ENCODE measurements at places on chromosomes 3 and 15.

DNA sequence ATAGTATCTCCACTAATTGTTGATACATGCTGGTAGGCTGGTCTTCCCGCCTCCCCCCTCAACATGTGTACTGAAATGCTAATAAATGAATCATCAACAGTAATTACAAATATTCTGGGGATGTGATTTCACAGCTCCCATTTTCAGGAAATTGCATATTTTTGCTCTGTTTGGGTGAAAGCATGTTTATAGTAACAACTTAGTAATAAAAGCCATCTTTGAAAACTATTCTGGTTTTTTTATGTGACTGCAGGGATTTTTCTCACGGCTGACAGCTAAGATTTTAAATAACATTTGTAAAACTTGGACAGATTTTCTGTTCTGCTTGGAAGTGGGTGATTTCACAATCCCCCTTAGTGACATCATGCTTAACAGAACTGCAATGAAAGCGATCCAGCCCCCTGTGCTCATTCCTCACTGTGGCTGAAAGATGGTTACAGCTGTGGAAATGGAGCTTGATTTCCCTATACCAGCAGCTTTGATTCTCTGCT, 25.6 kb upstream of the FAM174B start:
- peak; percentile 47 for DNase-seq

GRCh38 chr15:60179786-60180391, 175.8 kb downstream of the FOXB1 start:
- peak; percentile 73 for DNase-seq

DNA sequence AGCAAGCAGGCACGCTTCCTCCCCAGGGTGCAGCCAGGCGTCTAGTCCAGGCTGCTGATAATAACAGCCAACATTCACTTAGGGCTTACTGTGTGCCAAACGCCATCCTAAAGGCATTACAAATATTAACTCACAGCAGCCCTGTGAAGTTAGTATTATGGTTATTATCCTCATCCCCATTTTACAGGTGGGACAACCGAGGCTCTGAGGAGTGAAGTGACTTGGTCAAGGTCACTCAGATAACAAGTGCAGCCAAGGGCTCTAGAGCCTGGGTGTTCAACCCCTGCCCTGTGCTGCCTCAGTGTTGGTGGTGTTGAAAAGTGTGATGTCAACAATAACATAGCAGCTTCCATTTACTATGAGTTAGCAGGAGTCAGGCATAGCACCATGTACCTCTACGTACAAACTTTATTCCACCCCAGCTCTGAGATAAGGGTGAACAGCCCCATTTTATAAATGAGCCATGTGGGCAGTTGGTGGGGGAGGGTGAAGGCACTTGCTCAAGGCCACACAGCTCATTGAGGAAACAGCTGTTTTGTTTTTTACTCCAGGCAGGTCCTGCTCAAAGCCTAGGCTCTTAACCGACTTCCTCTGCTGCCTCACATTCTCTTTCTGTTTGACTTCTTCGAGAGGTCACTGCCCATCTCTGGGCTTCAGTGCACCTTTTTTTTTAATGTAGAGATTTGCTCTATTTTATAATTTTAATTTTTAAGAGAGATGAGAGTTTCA, 24.0 kb upstream of the TRH start:
- peak; percentile 38 for DNase-seq

- DNase-seq, result no peak
These were observed 16.6 kb downstream of the TPRA1 start for GRCh38 chr3:127573912-127574311.

DNA sequence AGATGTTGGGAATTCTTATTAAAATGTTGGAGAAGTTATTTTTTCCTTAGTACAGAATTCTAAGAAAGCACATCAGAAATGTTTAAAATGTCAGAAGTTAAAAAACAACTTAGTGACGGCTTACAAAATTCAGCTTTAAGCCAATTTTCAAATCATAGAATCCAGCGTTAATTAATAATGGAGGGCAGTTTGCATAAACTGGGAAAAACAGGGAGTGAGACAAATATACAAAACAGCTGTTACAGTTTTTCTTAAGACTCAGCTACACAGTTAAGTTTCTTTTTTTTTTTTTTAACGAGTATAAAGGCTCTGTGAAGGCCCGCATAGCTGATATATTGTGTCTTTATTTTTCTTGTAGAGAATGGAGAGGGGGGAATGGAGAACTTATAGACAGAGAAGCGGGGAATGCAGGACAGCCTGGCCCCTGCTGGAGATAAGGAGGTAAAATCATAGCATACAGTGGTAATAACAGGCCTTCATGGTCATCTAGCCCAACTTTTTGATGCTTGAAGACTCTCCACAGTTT, 164.4 kb downstream of the BBX start:
- DNase-seq, result no peak

- no peak for DNase-seq
These were observed 924.3 kb upstream of the GBE1 start for GRCh38 chr3:82685761-82686160.

DNA sequence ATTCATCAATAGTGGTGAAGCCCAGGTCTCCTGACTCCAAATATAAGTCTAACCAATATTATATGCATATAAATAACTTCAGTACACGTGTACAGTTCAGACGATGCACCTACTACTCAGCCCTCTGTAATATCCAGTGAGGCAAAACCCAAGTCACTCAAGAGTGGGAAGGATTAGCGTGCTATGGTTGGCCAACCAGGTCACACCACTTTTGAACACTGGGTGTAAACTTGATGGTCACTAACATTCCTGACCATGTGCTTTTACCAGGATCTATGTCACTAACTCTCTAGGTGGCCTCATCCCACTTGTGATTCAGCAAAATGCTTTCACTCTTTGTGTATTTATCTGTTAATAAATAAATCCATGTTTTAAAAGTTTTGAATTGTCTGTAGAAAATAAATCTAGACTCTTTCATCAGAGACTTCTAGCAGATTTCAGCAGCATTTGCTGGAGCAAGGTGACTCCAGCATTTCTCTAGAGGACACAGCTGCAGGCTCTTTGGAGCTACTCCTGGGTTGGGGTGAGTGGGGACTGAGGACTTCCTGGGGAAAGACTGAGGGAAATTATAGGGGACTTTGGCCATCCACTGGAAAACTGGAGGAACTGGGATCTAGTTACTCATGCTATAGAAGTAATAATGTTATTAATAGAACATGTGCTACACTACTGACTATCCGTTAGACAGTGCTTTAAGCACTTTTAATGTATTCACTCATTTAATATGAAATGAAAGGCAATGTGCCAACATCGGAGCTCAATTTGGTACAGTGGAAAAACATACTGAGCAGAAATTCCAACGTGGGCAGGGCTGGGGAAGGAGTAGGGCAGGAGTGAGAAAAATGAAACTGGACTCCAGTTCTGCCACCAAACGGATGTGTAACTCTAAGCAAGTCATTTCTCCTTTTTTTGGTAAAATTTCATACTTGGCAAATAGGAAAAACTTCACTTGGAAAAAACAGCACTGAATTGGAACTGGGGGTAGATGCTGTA, 97.9 kb downstream of the RORA start:
- DNase-seq, result no peak

DNA sequence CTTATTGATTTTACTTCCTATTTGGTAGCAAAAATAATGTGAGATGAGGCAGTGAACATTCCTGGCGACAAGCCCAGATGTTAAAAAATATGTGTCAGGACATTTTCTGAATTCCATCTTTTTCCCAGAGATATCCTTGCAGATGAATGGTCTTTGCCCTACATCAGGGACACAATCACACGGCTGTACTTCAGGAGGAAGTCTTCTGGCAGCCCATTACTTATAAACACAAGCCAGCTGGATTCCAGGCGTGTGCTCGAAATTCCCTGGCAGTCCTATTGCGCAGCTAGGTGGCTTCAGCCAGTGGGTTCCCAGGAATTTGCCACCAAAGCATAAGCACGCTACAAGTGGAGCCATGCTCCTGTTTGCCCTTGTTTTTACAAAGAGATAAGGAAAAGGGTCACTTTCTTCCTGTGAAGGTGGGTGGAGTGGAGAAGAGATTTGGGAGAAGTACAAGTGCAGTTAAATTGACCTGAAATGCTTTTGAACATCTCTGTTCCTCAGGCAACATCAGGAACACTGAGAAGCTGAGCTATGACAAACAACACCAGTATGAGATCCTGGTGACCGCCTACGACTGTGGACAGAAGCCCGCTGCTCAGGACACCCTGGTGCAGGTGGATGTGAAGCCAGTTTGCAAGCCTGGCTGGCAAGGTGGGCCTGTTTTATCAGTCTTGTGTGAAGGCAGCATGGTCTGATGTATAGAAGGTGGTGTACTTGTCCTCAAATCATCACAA, 257.1 kb upstream of the TRIM42 start:
- peak; percentile 68 for DNase-seq

- DNase-seq, result peak; percentile 38
These were observed 63.9 kb downstream of the CHAC1 start for GRCh38 chr15:41017066-41017735.

DNA sequence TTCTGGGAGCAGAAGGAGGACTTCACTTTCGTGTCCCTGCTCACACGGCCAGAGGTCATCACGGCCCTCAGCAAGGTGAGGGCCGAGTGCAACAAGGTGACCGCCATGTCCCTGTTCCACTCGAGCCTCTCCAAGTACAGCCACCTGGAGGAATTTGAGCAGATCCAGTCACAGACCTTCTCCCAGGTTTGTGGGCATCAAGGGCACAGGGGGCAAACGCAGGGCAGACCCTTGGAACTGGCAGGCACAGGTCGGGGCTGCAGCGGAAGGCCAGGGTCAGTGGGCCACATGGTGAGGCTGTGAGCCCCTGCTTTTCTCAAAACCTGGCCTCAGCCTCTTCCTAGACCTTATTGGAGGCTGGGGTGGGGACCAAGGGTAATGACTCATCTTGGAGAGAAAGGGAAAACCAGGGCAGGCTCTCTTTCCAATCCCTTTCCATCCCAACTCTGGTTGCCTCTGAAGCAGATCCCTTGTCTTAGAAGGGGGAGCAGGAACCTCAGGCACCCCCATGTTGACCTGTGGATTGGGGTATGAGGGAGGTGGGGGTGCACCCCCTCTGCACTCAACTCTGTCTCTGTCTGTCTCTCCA, 29.5 kb downstream of the DNAH1 start:
- no peak for DNase-seq

- peak; percentile 9 for DNase-seq
These were observed 370.0 kb upstream of the FRG2C start for GRCh38 chr3:75294124-75294523.

DNA sequence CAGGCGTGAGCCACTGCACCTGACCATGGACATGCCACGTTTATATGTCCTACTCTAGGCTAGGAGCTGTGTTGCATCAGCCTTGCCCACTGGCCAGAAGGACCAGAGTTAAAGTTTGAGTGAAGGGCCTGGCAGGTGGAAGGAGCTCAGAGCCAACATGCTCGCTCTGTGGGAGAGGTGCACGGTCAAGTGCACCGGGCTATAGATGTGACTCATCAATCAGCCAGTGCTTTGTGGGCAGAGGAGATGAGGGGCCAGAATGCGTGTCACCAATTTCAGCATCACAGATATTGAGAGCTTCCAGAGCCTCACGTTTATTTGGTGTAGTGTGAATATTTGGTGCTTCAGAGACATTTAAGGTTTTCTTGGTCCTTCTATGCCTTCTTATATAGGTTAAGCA, 137.3 kb upstream of the KBTBD8 start:
- DNase-seq, result no peak

DNA sequence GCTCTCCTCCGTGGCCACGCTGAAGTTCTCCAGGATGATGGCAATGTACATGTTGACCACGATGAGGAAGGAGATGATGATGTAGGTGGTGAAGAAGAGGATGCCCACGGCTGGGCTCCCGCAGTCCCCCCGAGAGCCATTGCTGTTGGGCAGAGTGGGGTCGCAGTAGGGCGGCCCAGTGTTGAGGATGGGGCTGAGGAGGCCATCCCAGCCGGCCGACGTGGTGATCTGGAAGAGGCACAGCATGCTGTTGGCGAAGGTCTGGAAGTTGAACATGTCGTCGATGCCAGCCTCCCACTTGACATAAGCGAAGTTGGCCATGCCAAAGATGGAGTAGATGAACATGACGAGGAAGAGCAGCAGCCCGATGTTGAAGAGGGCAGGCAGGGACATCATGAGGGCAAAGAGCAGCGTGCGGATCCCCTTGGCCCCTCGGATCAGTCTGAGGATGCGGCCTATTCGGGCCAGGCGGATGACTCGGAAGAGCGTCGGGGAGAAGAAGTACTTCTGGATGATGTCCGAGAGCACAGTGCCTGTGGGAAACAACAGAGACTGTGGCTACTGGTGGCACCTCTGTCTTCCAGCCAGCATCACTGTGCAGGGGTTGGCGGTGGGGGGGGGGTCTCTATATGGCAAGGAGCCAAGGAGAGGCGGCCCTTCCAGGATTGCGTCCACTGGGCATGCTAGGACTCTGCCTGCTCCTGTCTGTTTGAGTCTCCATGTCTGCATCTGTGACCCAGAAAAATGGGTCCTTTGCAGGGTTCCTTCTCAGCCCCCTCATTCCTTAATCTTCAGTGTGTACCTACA, 55.1 kb downstream of the EXOG start:
- no peak for DNase-seq

- no peak for DNase-seq
These were observed 303.1 kb downstream of the RPLP1 start for GRCh38 chr15:69755551-69756310.

- DNase-seq, result no peak
These were observed 20.9 kb downstream of the GABRR3 start for GRCh38 chr3:98014268-98014585.

DNA sequence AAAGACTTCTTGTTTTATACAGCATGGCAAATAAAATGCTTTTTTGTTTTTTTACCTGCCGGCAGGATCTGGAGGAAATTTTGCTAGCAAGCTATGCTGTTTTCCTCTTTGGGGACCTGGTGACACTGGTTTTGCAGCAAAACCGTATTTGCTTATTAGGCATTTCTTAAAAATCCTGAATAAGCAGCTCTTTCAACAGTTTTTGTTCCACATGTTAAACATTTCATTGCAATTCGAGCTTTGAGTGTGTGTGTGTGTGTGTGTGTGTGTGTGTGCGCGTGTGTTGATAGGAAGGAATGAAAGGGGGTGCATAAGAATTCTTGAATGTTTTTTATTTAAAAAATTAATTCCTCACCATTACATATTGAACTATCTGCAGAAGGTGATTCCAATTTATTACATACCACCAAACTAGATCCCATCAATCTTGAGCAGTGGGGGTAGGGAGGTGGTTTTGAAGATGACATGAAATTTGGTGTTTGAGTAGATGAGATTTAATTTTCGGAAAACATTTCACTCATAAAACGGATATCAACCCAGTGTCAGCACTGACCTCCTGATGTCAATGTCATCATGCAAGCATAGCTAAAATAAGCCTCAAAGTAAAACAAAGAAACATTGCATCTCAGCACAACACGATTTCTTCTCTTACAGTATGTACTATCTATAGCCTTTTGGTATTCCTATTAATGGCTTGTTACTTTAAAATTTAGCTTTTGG, 17.3 kb downstream of the ZBTB38 start:
- no peak for DNase-seq

DNA sequence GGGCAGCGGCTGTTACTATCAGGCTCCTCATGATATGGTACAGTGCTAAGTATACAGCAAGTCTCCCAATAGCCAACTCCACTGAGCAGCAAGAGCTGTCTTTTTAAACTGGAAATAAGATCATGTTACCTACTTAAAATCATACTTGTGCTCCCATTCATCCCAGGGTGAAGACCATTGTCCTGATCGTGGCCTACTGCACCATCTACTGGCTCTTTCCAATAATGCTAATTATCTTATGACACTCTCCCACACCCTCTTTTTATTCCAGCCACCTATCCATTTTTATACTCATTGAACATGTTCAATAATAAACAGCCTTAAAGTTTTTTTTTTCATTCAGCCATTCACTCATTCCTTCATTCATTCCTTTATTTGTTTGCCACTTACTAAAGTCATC, 117.7 kb downstream of the GBE1 start:
- peak; percentile 62 for DNase-seq
